Chondrocyte (in vitro differentiated cells): ENCODE measurements at places on chromosomes 4 and X.

GRCh38 chr4:151912632-151913031, 151.8 kb upstream of the GATB start:
- DNase-seq, result no peak

DNA sequence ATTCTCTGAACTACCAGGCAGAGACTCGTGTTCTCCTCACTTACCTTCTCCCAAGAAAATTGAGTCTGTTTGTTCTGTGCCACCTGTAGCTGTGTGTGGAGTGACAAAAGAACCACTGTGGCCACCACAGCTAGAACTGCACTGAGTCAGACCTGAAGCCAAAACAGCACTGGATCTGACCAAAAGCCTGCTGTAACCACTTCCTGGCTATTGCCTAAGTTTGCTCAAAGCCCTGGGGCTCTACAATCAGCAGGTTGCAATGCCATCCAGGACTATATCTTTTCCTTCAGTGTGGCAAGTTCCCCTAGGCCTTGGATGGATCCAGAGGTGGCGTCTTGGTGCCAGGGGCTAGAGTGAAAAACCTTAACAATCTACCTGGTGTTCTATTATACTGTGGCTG, 449.1 kb downstream of the FAM133A start:
- no peak for DNase-seq

DNA sequence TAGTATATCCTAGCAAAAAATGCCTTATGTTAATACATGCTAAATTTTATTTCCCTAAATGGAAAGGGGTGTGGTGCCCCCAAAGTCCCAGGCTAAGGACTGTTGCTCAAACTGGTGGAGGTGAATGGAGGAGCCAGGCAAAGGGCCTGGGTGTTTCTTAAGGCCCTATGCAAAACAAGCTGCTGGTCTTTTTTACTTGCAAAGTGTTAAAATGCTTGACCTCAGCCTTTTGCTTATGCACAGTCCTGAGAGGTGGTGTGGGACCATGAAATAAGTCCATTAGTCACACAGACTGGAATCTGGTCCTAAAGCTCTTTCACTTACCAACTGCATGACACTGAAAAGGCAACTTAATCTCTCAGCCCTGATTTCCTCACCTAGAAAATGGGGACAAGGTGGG, 223.5 kb upstream of the MBNL3 start:
- DNase-seq, result no peak

DNA sequence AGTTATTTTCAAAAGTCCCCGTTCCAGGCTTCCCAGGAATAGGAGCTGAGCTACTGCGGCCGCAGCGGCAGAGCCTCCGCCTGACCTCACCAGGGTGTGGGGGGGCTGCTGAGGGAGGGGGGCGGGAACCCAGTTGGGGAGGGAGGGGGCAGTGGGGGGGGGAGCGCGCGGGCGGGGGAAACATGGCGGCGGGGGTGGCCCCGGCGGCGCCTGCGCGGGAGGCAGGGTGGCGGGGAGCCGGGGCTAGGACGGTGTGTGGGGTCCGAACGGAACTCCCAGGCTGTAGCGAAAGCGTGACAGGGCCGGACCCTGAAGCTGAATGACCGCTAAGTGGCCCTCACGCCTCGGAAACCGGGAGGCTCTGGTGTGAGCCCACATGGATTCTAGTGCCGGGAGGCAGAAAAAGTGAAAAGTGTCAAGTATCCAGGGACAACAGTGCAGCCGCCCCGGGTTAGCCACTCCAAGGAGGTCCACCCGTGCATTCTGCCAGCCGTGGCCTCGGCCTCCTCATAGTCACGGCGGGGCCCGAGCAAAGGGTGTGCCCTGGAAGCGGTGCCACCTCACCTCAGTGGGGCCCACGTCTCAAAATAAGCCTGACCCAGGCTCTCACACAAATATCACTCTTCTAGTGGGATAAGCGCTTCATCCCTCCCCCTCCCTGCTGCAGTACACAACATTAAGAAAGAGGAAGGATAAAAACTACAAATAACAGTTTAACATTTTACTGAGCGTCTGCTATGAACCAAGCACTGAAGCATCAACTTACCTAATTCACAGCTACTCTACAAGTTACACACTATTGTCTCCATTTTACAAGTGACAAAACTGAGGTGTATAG, at the start of gene KLHL13:
Gene KLHL13 (minus strand): TSS at position 98 of the 838 bp plus-strand sequence. CDS start 88,337 bp downstream, outside the sequence.
- no peak for DNase-seq

- no peak for DNase-seq
These were observed 210.6 kb downstream of the TENM3 start for GRCh38 chr4:182453830-182454229.
